ENCODE measurements at places on chromosomes 1 and 21.
A peak's percentile ranks its signal among the peaks of the same experiment; 100 is the strongest.

- no peak for DNase-seq
These were observed 104.0 kb downstream of the GABPA start for GRCh38 chr21:25838809-25839208.

- no peak for DNase-seq
These were observed 116.9 kb upstream of the NGF start for GRCh38 chr1:115454837-115455511.

DNA sequence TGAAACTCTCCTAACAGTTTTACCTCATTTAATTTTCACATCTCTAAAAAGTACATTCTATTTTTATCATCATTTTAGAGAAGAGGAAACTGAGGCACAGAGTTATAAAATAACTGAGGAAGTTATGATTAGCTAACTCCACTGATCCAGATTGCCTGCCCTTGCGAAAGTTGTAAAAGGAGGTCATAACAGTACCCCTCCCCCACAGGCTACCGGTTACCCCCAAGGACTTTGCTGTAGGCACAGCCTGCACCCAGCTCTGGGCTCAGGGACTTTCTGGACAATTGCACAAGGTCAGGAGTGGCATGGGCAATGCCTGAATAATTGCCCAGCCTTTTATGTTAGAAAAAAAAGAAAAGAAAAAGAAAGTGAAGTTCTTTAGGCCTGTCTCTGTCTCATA, 22.7 kb downstream of the PIGM start:
- DNase-seq = no peak

DNA sequence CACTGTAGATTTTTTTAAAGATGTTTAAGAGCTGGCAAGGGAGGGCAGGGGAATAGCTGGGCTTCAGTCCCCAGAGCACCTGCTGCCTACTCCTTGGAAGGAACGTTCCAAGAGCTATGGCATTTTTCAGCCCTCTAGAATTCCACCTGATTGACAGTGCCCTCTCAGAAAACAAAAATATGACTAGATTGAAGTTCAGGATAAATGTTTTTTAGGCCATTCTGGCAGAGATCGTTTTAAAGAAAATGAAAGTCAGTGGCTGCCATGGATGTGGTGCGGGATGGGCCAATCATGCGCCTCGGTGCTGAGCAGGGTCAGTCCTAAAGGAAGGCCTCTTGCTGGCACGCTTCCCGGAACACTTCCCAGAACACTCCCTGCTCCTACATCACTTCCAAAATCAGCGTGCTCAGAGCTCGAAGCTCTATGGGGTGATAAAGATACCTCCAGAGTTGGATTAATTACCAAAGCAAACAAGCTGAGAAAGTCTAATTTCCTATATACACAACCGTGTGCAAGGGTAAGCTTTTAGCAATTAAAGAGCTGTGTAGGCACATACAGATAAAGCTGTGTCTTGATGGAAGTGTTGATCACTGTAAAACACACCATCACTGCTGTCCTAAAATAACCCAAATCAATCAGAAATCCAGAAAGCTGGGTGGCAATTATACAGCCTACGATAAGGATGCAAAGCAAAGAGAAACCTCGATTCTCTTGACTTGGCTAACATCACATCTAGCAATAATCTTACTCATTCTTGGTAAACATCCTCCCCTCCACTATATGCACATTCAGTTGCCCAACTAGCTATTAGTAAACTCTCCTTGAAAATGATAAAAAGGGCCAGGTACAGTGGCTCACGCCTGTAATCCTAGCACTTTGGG, 34.6 kb downstream of the TGFBR3 start:
- peak; percentile 69 for DNase-seq

- no peak for DNase-seq
These were observed 10.1 kb downstream of the H6PD start for GRCh38 chr1:9244501-9245229.

All from HS-27A (cell line).